ENCODE measurements at places on chromosomes 4 and X.

- DNase-seq = no peak
Measured at GRCh38 chrX:2549876-2550275, 49.1 kb upstream of the DHRSX start.

DNA sequence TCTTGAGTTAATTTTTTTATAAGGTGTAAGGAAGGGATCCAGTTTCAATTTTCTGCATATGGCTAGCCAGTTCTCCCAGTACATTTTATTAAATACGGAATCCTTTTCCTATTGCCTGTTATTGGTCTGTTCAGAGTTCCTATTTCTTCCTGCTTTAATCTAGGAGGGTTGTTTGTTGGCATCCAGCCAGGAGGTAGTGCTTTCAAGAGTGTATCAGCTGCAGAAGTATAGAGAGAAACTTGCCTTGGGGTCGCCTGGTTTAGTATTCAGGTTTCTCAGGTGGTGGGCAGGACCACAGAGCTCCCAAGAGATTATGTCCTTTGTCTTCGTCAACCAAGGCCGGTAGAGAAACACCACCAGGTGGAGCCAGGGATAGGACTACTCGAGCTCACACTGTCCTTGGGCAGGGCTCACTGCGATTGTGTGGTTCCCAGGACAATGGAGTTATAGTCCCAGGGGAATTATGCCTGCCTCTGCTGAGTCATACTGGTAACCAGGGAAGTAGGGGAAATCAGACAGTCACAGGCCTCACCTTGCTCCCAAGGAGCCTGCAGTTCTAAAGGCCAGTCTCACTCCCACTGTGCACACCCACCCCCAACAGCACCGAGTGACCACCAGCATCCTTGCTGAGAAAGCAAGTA lies 168.1 kb downstream of the VSIG4 start:
- no peak for DNase-seq

GRCh38 chr4:93394545-93395081 lies 433.9 kb upstream of the ATOH1 start:
- DNase-seq = no peak

DNA sequence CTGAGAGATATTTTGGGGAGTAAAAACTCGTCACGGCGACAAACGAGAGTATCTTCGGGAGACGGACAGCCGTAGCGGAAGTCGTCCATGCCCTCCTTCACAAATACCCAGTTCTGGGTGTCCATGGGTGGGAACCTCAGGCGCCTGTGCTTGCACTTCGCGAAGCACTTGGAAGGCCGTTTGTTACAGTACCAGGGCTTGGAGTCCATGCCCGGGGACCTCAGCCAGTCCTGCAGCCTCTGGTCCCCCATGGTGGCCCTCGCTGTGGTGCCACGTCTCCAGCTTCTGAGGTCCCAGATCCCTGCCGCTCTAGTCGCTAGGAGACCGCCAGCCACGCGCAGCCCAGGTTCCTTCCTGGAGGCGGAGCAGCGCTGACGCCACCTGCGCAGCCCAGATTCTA lies at the start of gene FAM47A:
Gene FAM47A, minus strand, starts transcription at position 287 of the 400 bp plus-strand sequence. Its CDS starts 36 bp downstream, at position 251.
- no peak for DNase-seq

DNA sequence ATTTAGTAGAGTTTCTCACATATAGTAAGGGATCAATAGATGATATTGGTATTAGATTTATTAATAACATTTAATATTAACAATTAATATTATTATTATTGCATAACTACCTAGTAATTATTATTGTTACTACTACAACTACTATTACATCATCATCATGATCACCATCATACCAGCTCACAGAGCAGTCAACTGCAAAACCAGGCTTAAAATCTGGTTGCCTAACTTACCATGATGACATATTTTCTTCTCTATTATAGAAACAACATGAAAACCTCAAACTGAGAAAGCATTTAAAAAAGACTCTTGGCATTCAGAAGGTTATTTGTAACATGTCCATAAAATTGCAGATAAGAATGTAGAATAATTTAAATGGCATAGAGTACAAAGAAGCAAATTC lies 247.0 kb upstream of the TTC29 start:
- DNase-seq = no peak

- no peak for DNase-seq
Measured at GRCh38 chr4:142961866-142962265, 115.8 kb upstream of the INPP4B start.

DNA sequence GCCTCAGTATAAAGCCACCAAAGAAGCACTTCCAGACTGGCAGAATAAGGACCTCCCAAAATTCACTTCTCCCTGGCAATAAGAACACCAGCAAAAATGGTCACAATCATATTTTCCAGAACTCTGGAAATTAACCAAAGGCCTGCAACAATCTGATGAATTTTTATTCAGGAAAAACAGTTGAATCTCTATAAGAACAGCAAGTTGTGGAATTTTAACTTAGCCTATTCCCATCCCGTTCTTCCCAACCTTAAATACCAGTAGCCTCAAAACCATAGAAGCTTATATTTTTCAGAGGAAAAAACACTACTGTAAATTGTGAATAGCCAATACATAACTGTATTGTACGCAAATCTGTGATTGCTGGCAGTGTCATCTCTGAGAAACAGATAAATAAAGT lies 67.9 kb downstream of the COL25A1 start:
- DNase-seq = no peak

DNA sequence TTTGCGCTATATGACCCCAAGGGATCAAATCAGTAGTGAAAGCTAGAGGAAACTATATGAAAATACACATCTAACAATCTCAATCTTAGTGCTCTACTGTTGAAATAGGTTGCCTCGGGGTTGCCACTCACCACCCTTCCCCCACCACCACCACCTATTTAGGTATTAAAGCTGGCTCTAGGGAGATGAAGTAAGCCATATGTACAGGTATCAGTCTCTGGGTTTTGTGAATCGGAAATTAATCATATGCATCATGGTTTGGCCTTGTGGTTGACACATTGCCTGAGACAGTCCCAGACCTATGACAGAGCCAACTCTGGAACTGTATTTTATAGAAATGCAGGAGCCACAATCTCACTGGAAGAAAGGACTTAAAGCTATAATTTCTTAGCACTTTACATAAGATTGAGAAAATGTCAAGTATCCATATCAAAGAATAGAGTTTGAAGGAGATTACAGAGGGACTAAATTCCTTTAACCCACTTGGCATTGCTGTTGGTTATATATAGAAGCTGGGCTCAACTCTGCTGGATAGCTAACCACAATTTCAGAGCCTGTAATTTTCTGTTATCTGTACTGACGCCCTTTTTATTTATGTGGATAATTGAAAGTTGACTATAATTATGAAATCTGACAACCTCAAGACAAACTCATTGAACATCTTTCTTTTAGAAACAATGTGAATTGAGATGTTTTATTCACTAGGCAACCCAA lies 26.7 kb upstream of the BMP2K start:
- DNase-seq = no peak

GRCh38 chrX:15882704-15883539 lies 28.3 kb upstream of the AP1S2 start:
- no peak for DNase-seq

GRCh38 chr4:122548452-122548851 lies 72.4 kb downstream of the IL21 start:
- DNase-seq = no peak

DNA sequence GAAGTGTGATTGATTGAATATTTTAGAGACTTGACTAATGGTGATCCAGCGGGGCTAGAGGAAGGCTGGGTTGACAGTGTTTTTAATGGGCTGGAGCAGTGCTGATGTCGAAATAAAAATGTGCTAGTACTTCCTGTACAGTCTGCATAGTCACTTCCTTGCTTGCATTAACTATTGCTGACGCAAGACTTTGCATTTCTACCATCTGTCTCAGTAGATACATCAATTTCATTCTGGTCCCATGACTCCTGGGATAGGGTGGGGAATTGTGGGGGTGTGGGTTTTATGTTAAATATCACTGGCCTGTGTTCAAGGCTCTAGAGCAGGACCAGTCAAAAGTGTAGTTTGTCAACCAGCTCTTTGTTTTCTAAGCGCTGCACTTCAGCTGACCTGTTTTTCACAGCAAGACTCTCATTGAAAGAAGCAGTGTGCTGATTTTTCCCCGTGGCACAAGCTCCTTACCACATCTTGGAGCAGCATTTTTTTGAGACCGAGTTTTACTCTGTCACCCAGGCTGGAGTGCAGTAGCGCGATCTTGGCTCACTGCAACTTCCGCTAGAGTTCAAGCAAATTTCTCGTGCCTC lies 35.2 kb upstream of the PHEX start:
- DNase-seq = no peak

GRCh38 chrX:5051831-5052491 lies 1176.7 kb downstream of the NLGN4X start:
- DNase-seq = no peak

GRCh38 chrX:40883021-40883619 lies 147.8 kb upstream of the MED14 start:
- DNase-seq = no peak

DNA sequence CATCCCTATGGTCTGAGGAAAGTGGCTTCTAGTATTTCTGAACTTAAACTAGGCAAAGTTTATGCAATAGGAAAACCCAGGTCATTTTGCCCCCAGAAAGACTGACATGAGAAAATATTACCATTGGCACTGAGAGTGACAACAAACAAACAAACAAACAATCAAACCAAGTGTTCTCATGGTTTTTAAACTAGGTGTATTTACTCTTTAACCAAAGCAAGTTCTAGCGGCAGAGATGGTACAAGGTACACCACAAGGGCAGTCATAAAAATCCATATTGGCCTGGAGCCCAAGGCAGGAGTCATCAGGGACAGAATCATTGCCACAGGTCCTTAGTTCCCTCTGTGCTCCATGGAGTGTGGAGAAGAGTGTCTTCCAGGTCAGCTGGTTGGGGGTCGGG lies 26.0 kb upstream of the ENPEP start:
- no peak for DNase-seq

GRCh38 chr4:167887726-167888125 lies 204.6 kb upstream of the ANXA10 start:
- no peak for DNase-seq

DNA sequence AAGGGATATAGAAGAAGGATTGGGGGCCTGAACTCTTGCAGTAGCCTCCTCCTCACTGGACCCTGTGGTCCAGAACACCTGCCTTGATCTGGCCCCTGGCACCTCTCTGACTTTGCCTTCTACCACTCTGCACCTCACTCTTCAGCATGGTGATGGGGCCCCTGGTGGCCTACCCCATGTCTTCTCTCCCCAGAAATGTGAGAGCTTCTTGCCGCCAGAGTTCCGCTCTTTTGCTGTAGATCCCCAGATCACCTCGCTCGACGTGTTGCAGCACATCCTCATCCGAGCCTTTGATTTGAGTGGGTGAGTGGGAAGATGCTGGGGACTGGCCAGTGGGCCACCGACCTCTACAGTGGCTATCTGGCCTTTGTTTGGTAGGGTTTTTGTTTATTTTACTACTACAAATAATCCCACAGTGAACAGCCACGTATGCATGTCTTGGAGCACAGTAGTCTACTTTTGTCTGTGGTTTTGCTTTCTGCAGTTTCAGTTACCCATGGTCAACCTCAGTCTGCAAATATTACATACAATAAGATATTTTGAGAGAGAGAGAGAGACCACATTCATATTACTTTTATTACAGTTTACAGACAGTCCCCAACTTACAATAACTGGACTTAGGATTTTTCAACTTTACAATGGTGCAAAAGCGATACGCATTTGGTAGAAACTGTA lies 1.8 kb downstream of the TBC1D25 start:
- no peak for DNase-seq

DNA sequence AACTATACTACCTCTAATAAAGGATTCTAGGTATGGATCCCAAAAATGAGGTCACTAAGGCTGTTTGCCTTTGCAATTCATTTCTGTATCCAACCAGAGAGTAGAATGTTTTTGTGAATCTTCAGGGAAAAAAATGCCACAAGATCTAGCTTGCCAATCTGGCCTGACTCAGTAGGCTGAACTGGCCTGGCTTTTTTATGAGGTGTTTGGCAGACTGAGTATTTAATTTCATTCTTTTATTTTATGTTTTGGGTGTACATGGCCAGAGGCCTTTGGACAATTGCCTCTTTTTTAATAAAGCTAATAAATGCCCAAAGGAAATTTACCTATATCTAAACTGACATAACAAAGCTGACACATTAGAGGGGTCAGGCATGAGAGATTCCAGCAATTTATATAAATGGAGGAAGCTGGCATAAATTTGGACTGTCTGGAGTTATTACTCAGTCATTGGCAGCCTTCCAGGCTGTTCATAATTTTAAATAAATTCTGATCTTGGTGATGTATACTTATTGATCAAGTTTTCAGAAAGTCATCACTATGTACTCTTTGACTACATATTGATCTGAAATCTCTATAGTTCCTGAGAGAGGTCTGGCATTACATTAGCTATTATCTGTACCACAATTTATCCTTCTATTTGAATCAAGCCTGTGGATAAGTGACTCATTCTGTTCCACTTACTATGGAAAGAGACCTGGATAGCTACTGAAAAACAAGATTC lies 376.4 kb upstream of the NOCT start:
- DNase-seq = no peak

GRCh38 chrX:31251336-31251735 lies 179.5 kb upstream of the FTHL17 start:
- no peak for DNase-seq

DNA sequence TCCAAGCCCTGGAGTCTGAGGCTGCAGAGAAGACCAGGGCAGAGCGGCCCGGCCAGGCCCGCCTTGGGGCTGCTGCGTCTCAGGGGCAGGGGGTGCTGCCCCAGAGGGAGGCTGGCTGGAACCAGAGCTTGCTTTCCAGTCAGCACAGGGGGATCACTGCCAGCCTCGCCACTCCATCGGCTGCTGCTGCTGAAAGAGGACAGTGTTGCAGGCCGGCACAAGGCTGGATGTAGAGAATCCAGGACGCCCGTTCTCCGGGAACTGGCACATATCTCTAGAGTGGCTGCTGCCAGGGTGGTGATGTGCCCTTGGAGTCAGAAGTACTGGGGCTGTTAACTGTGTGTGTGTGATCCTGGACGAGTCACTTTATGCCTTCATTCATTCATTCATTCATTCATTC lies 31.9 kb upstream of the SORCS2 start:
- DNase-seq = no peak

DNA sequence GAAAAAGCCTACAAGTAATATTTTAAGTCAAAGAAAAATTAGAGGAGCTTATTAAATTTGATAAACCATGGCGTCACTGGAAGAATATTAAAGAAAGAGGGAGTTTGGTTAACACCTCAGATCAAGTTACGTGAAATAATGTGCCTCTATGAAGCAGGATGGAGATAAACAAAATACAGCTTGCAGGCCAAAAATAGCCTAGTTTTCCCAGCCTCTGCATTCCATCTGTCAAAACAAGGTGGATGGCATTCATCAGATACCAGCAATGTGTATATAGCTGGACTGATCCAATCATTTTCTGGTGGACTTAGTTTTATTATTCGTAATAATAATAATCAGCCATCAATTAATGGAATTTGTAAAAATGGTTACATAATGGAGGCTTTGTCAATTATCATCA lies 230.7 kb downstream of the NR3C2 start:
- DNase-seq = no peak

DNA sequence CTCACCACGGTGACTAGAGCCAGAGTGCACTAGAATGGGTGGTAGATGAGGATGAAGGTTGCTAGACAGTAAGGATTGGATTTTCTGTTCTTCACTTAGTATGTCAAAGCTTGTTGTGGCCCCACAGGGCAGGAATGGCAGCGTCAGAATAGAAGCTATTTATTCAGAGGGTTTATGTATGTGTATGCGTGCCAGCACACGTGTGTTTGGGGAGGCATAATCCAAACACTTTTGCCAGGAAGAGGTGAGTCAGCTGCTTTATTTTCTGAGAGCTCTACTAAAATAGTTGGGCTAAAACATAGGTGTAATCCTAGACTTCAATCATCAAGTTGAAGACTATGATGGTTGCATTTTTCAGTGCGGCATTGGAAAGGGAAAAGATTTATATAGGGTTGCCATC lies 1.2 kb upstream of the MAGEE2 start:
- DNase-seq = no peak

- no peak for DNase-seq
Measured at GRCh38 chr4:16192057-16192456, 34.2 kb downstream of the TAPT1 start.

Data from activated CD4-positive, alpha-beta T cell treated with anti-CD3 and anti-CD28 coated beads for 24 hours (primary cell).